ENCODE measurements at places on chromosomes 12 and 14. TPM values are rescaled to one million over a fixed set of nuclear protein-coding genes. Genes with fewer than 3 reads are reported as not detected.

Gene KRT4
- 0.17 TPM for total RNA-seq

- no peak overlapping the region for H3K4me3 ChIP-seq
- H3K4me1 ChIP-seq: no peaks in the 10 kb centered on the region
- H3K27me3 ChIP-seq: no peaks in the 10 kb centered on the region
- no peak for DNase-seq
Observed at GRCh38 chr12:34186492-34186891, 164.2 kb downstream of the ALG10 start.

Gene KRT7
- 8.4 TPM for total RNA-seq

DNA sequence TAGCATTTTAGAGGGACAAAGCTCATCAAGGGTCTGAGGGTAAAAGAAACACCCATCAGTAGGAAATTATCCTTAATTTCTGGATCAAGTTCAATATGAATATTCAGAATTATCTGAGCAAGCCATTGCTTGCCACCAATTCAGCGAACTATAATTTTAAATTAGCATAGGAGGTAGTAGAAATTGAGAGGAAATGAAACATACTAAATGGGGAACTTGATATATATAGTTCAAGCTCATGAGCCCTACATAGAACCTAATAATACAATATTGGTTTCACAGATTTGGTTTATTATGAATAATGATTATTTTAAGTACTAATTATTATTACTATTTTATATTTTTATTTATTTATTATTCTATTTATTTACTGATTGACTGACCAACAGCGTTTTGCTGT, 42.1 kb upstream of the GXYLT1 start:
- no peak overlapping the region for H3K4me3 ChIP-seq
- no peak overlapping the region for H3K27ac ChIP-seq
- H3K36me3 ChIP-seq: peaks cover under 1% of the 10 kb centered on the region
- H3K4me1 ChIP-seq: no peaks in the 10 kb centered on the region
- no peaks in the 10 kb centered on the region for H3K27me3 ChIP-seq

Gene KRT72
- total RNA-seq: not detected

Gene FAM90A1
- not detected for total RNA-seq

GRCh38 chr12:120940799-120941198, 36.6 kb upstream of the SPPL3 start:
- H3K4me1 ChIP-seq: no peaks in the 10 kb centered on the region
- no peak overlapping the region for H3K27ac ChIP-seq
- no peak overlapping the region for H3K4me3 ChIP-seq
- DNase-seq: no peak
- H3K36me3 ChIP-seq: no peaks in the 10 kb centered on the region

Gene MYH7
- total RNA-seq: 0.11 TPM

Gene IKBIP
- total RNA-seq: 14.0 TPM

Gene RASSF9
- 1.2 TPM for total RNA-seq

- no peaks in the 10 kb centered on the region for H3K27me3 ChIP-seq
- no peak overlapping the region for H3K4me3 ChIP-seq
- no peaks in the 10 kb centered on the region for H3K36me3 ChIP-seq
- H3K27ac ChIP-seq: peak overlapping the region; percentile 49
Observed at GRCh38 chr12:3122841-3123678, 45.9 kb downstream of the TSPAN9 start.

- no peaks in the 10 kb centered on the region for H3K36me3 ChIP-seq
- H3K27me3 ChIP-seq: peaks cover 6% of the 10 kb centered on the region
- no peak for DNase-seq
Observed at GRCh38 chr14:77267937-77268699, 2.9 kb downstream of the NGB start.

Gene IL26
- not detected for total RNA-seq

DNA sequence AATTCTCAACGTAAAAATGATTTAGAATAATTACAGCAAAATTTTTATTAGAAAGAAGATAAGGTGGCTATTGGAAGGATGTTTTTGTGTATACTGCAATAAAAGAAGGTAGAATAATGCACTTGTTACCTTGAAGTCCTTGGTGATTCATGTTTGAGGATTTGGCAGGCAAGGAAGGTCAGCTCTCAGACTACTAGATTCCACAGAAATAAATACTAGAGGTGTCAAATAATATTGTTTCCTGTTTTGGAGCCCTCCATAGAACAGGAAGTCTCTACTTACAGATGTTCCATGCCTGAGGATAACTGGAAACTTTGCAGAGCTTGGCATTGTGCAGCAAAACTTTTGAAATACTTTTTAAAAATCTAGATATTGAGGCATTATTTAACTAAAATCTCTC, 284.3 kb upstream of the SYT1 start:
- no peak overlapping the region for H3K27ac ChIP-seq
- DNase-seq: no peak
- no peak overlapping the region for H3K4me3 ChIP-seq
- H3K36me3 ChIP-seq: no peaks in the 10 kb centered on the region

Gene RIN3
- 20.0 TPM for total RNA-seq

Gene ADAMTS20
- total RNA-seq: not detected

- no peak for DNase-seq
- no peaks in the 10 kb centered on the region for H3K36me3 ChIP-seq
- peaks cover 28% of the 10 kb centered on the region for H3K4me1 ChIP-seq
- no peak overlapping the region for H3K4me3 ChIP-seq
Observed at GRCh38 chr12:53093777-53094393, 3.6 kb upstream of the IGFBP6 start.

GRCh38 chr14:44565968-44566367, 58.9 kb upstream of the FSCB start:
- no peak overlapping the region for H3K4me3 ChIP-seq
- H3K27me3 ChIP-seq: no peaks in the 10 kb centered on the region
- H3K36me3 ChIP-seq: no peaks in the 10 kb centered on the region
- no peaks in the 10 kb centered on the region for H3K4me1 ChIP-seq
- H3K27ac ChIP-seq: no peak overlapping the region

DNA sequence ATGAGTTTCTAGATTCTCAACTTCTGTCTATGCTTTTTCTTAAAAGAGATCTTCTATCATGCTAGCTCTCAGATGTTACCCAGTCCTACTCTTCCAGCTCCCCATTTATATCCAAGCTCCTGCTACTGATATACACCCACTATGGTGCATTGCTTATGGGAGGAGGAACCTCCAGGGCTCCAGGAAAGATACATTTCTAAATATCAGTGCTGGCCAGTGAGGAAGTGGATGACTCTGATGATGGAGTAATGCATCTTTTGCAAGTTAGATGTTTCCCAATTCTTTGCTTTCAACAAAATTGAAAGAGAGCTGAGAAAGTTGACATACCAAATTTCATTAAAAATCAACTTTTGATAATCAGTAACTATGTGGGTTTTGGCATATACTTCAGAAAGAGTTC, 105.7 kb upstream of the RESF1 start:
- H3K27me3 ChIP-seq: no peaks in the 10 kb centered on the region
- no peak overlapping the region for H3K27ac ChIP-seq
- H3K36me3 ChIP-seq: no peaks in the 10 kb centered on the region

Gene MANSC1
- total RNA-seq: 22.9 TPM

Gene TPPP2
- total RNA-seq: not detected

Gene USP44
- 6.2 TPM for total RNA-seq

GRCh38 chr12:67677166-67677565, 28.6 kb downstream of the DYRK2 start:
- no peaks in the 10 kb centered on the region for H3K27me3 ChIP-seq
- H3K4me1 ChIP-seq: peaks cover 34% of the 10 kb centered on the region
- DNase-seq: no peak
- H3K27ac ChIP-seq: no peak overlapping the region

DNA sequence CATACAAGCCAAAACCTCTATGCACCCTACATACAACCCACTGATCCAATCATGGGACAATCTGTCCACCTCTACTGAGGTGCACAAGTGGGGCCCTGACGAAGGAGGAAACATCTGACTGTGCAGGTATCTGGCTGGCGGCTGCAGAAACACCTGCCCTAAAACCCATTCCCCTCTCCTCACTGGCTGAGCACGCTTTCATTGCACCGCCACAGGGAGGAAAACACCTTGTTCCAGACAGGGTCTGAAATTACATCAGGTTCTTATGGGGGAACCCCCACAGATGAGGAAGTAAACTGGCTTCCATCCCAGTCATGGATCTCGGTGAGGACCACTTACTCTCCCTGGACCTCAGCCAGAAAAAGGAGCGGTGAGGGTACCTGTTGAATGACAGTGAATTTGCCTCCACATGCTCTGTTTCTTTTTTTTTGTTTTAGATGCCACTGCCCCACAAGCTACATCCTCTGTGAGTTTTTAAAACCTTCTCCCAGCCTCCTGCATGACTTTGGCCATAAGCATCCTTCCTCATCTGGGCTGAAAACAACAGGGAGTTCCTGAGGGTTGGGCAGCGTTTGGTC, 23.8 kb upstream of the DGLUCY start:
- no peak overlapping the region for H3K4me3 ChIP-seq
- DNase-seq: no peak
- H3K27me3 ChIP-seq: no peaks in the 10 kb centered on the region

Gene EFS
- total RNA-seq: 13.1 TPM

Gene SLC17A8
- total RNA-seq: not detected

GRCh38 chr12:13203034-13203922, 6.8 kb downstream of the EMP1 start:
- H3K4me3 ChIP-seq: no peak overlapping the region
- peaks cover 13% of the 10 kb centered on the region for H3K27me3 ChIP-seq
- DNase-seq: no peak
- peak overlapping the region; percentile 66 for H3K27ac ChIP-seq

- H3K27me3 ChIP-seq: no peaks in the 10 kb centered on the region
- no peaks in the 10 kb centered on the region for H3K36me3 ChIP-seq
Observed at GRCh38 chr14:80781972-80782367, 159.6 kb downstream of the CEP128 start.

Gene FAIM2
- total RNA-seq: 7.5 TPM
